ENCODE measurements at places on chromosomes 7 and 10.

GRCh38 chr10:126119599-126119998, 223.2 kb downstream of the FANK1 start:
- DNase-seq: no peak

- no peak for DNase-seq
These were observed 13.1 kb downstream of the DNAJC1 start for GRCh38 chr10:21990449-21990848.

DNA sequence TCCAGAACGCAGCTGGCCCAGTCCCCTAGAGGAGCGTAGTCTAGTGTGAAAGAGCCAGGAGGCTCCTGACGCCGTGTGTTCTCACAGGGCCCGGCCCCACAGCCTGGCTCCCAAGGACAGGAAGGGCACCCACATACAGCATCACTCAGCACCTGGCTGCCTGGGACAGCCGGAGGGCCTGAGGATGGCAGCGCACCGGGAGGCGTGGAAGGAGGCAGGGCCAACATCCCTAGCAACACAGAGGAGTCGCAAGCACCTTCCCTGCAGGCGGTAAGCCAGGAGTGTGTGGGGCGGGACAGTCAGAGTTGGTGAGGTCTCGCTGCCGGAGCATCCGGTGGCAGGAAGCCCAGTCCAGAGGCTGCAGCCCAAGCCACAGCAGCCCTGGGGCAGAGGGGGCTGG, 125.8 kb downstream of the MAD1L1 start:
- DNase-seq: peak; percentile 62

DNA sequence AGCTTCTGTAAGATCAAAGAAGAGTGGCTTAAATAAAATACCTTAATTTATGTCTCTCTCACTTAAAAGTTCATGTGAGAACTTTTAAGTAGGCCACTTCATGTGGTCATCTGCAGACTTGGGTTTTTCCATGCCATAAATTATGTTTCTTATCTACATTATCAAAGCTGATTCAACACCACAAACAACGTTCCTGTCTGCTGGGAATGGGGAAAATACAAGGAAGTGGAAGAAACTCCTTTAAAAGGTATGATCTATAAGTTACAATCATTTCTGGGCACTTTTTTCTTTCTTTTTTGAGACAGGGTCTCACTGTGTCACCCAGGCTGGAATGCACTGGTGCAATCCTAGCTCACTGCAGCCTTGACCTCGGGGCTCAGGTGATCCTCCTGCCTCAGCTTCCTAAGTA, 16.9 kb upstream of the OTUD1 start:
- no peak for DNase-seq

GRCh38 chr10:3548076-3548475, 236.9 kb downstream of the KLF6 start:
- no peak for DNase-seq

DNA sequence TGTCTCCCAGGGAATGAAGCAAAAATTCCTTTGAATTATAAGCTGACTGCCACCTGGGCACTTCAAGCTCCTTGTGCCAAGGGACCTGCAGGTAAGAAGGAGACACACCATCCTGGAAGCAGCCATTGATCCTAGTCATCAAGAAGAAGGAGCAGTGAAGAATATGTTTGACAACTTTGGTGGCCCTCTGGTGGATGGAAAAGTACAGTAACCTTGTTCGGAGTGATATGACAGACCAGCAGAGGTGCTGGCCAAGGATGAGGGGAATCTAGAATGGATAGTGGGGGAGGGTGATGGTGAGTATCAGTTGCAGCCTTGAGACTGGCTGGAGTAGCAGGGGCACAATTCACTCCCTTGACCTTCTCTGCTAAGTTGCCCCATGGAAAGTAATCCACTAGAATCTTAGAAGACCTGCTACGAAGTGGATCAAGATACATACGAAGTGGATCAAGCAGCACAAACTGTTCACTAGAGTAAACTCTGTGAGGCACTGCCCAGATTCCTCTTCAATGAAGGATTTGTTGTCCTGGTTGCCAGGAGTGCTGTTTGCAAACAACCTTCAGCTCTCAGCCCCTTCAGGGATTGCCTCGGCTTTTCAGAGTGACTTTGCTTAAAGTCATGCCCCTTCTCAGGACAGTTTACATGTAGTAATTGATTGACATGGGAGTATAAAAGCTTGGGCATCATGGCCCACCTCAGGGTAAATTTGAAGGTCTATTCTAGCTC, 44.8 kb upstream of the ORC5 start:
- no peak for DNase-seq

Data from hindlimb muscle (tissue), 1 donor.